Peyer's patch (tissue), 4 donors: ENCODE measurements at places on chromosomes 3 and 15. TPM values are rescaled to one million over a fixed set of nuclear protein-coding genes. Genes with fewer than 3 reads are reported as not detected.

GRCh38 chr15:77028451-77029165 is 33.7 kb downstream of the PSTPIP1 start:
- H3K4me3 ChIP-seq, result peak overlapping the region; percentile 15
- H3K27ac ChIP-seq, result no peak overlapping the region
- no peaks in the 10 kb centered on the region for H3K4me1 ChIP-seq

- no peak for DNase-seq
- no peak overlapping the region for H3K4me3 ChIP-seq
- H3K36me3 ChIP-seq, result no peaks in the 10 kb centered on the region
Observed at GRCh38 chr3:159252772-159253384, 451.0 kb downstream of the MFSD1 start.

DNA sequence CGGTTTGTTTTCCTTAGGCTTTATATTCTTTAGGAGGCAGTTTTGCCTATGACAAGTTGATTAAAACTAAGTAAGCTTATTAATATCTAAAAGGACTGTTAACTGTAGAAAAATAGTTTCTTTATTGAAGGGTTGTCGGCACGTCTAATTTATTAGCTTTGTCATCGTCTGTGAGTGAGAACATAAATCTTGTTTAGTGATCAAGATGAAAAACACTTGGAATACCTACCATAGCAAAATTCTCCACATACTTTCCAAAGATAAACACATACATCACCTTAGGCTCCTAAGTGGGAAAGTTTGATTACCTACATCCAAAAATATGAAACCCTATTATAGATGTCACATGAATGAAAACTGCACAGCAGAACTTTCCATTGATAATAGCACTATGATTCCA is 139.1 kb upstream of the BNIP2 start:
- no peaks in the 10 kb centered on the region for H3K4me1 ChIP-seq
- H3K36me3 ChIP-seq, result no peaks in the 10 kb centered on the region
- DNase-seq, result no peak

P4HTM gene
- total RNA-seq, result 65.2 TPM

- DNase-seq, result no peak
- H3K27ac ChIP-seq, result no peak overlapping the region
- no peaks in the 10 kb centered on the region for H3K36me3 ChIP-seq
- no peak overlapping the region for H3K4me3 ChIP-seq
Observed at GRCh38 chr15:95897651-95898050, 432.8 kb upstream of the NR2F2 start.

PRICKLE2 gene
- 3.5 TPM for total RNA-seq

DNA sequence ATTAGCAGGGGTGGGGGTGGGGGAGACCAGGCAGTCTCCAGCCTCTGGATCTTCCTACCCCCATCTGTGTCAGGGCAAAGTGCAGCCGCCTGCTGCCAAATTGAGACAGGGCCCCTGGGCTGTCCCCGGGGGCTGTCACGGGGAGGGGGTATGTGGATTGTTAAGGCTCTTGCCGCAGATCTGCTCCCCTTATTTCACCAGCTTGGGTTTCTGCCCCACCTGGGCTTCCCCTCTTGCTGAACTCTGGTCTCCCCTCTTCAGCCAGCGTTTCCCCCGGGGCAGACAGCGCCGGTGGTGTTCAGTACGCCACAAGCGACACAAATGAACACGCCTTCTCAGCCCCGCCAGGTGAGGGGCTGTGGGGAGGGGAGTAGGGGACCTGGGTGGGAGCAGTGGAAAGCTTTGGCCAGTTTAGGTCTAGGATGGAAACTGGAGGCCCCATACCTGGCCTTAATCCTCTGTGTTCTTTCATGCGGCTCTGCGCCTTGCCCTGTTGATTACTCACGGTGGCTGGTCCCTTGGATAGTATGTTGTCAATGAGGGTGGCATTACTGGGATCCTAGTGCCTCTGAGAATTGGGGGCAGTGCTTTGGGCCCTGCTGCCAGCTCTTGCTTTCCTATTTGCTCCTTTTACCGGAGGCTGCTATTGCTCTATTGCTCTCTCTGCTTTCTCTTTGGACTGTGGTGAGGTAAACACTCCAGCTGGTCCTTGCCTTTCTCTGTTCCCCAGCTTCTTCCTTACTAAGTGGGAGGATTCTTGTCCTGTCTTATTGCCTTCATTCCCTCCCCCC is 1.7 kb downstream of the EIF4G1 start:
- no peaks in the 10 kb centered on the region for H3K27me3 ChIP-seq
- H3K36me3 ChIP-seq, result no peaks in the 10 kb centered on the region
- no peak for DNase-seq
- peak overlapping the region; percentile 86 for H3K4me3 ChIP-seq

IGSF11 gene
- total RNA-seq, result not detected

CADPS gene
- total RNA-seq, result 8.2 TPM

SPRED1 gene
- total RNA-seq, result 26.0 TPM

DNA sequence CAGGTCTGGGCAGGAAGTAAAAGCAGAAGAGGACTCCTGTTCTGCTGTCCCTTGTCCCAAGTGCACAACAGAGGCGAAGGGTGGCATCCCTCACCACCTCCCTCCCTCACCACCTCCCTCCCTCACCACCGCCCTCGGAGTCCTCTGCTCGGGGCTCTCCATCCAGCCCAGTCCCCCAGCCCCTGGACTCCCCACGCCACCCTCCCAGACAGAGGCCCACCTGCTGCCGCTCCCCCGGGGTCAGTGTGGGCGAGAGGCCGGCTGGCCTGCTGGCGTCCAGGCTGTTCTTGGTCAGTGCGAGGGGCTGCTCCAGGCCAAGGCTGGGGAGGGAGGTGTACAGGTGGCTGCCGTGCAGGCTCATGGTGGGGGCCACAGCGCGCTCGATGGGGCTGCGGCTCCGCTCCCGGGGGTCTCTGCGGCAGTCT is 79.1 kb downstream of the VGLL4 start:
- H3K4me3 ChIP-seq, result no peak overlapping the region
- no peaks in the 10 kb centered on the region for H3K36me3 ChIP-seq
- peaks cover 6% of the 10 kb centered on the region for H3K4me1 ChIP-seq
- DNase-seq, result no peak
- H3K27me3 ChIP-seq, result no peaks in the 10 kb centered on the region

DNA sequence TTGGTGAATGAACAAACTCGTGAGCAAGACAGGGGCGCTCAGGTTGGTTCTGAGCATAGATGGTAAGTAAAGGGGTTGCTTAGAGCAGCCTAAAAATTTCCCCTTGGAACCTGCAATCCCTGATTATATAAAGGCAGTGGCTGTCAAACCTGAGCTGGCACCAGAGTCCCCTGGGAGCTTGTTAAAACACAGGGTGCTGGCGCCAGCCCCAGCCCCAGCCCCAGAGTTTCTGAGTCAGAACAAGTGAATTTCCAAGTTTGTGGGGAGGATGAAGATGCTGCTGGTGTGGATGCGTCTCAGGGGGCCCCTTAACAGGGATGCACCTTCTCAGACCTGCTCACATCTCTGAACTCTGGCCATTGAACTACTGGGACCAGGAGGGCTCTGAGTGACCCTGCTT is 48.2 kb downstream of the FEM1B start:
- no peaks in the 10 kb centered on the region for H3K27me3 ChIP-seq
- no peaks in the 10 kb centered on the region for H3K36me3 ChIP-seq
- H3K4me3 ChIP-seq, result no peak overlapping the region
- no peaks in the 10 kb centered on the region for H3K4me1 ChIP-seq

- peak overlapping the region; percentile 42 for H3K27ac ChIP-seq
- H3K4me1 ChIP-seq, result no peaks in the 10 kb centered on the region
- H3K27me3 ChIP-seq, result no peaks in the 10 kb centered on the region
- H3K4me3 ChIP-seq, result no peak overlapping the region
- no peak for DNase-seq
Observed at GRCh38 chr3:196985298-196985697, 16.7 kb upstream of the PIGZ start.

DNA sequence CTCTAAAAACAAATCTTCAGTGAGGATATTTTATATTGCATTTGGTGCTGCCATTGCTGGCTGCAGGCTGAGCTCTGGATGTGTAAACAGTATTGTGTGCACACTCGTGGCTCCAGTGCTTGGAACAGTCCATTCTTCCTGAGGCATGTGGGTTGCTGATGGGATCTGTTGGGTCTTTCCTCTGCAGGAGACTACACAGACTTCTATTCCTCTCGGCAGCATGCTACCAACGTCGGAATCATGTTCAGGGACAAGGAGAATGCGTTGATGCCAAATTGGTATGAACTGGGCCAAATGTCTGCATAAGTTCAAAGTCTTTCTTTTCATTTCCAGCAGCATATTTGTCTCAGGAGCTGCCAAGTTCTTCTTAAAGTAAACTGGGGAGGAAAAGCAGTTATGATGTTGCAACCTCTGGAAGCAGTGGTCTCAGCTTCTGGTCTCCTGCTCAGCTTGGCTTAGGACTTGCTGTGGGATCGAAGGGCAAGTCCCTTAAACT is 9.3 kb downstream of the FAH start:
- no peak overlapping the region for H3K27ac ChIP-seq
- DNase-seq, result no peak
- H3K27me3 ChIP-seq, result no peaks in the 10 kb centered on the region

- no peaks in the 10 kb centered on the region for H3K27me3 ChIP-seq
- no peaks in the 10 kb centered on the region for H3K36me3 ChIP-seq
- no peak for DNase-seq
- H3K4me1 ChIP-seq, result no peaks in the 10 kb centered on the region
- no peak overlapping the region for H3K27ac ChIP-seq
Observed at GRCh38 chr3:128222796-128223385, 69.6 kb downstream of the EEFSEC start.

DNA sequence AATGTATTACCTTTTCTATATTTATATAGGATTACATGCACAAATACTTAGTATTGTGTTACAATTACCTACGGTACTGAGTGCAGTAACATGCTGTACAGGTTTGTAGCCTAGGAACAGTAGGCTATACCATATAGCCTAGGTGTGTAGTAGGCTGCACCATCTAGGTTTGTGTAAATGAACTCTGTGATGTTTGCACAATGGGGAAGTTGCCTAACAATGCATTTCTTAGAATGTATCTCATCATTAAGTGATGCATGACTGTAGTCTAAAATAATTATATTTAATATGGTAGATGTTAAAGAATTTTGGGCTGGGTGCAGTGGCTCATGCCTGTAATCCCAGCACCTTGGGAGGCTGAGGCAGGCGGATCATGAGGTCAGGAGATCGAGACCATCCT is 281.0 kb downstream of the KLF13 start:
- no peaks in the 10 kb centered on the region for H3K4me1 ChIP-seq
- no peak overlapping the region for H3K27ac ChIP-seq
- no peaks in the 10 kb centered on the region for H3K27me3 ChIP-seq
- H3K36me3 ChIP-seq, result no peaks in the 10 kb centered on the region
- H3K4me3 ChIP-seq, result no peak overlapping the region

PRTG gene
- 6.6 TPM for total RNA-seq

DNA sequence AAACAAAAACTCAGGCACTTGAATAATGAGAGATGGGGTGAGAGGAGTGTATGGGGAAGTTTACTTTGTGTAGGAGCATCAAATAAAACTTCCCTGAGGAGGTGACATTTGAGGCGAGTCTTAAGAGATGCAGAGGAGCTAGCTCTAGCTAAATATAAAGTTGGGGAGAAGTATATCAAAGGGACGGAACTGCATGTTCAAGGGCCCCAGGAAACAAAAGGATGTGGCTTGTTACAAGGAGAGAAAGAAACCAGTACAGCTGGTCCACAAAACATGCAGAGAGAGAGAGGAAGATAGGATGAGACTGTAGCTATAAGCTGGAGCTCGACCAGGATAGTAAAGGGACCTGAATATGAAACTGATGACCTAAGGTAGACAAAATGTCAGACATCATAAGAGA is 17.6 kb downstream of the FEZF2 start:
- H3K27me3 ChIP-seq, result no peaks in the 10 kb centered on the region
- DNase-seq, result no peak
- H3K4me3 ChIP-seq, result no peak overlapping the region
- H3K4me1 ChIP-seq, result no peaks in the 10 kb centered on the region
- no peak overlapping the region for H3K27ac ChIP-seq

ESYT3 gene
- 0.35 TPM for total RNA-seq

- no peaks in the 10 kb centered on the region for H3K4me1 ChIP-seq
- peak overlapping the region; percentile 43 for H3K4me3 ChIP-seq
- H3K27ac ChIP-seq, result no peak overlapping the region
- DNase-seq, result no peak
- no peaks in the 10 kb centered on the region for H3K27me3 ChIP-seq
Observed at GRCh38 chr3:194296454-194297263, 54.5 kb downstream of the CPN2 start.

DNA sequence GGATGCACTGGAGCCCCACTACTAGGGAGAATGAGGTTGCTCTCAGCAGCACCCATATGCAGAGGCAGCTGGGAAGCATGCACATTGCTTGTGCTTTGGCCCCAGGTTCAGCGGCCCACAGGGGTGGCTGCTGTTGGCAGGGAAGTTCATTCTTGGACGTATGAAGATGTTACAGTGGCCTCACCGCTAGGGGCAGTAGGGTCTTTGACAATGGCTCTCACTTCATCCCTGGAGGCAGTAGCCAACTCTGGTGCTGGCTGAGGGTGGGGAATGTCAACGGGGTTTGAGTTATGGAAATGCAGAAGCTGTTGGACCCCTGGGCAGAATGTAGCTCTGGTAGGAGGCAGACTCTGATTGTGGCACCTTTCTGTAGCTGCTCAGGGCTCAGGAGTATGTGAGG is 279.9 kb downstream of the SCAPER start:
- H3K4me3 ChIP-seq, result no peak overlapping the region
- no peaks in the 10 kb centered on the region for H3K4me1 ChIP-seq
- DNase-seq, result no peak
- H3K27ac ChIP-seq, result no peak overlapping the region

GRCh38 chr3:7581831-7582230 is 720.9 kb downstream of the GRM7 start:
- no peak for DNase-seq
- no peak overlapping the region for H3K4me3 ChIP-seq
- H3K27me3 ChIP-seq, result no peaks in the 10 kb centered on the region
- no peaks in the 10 kb centered on the region for H3K36me3 ChIP-seq
- H3K27ac ChIP-seq, result no peak overlapping the region
- H3K4me1 ChIP-seq, result no peaks in the 10 kb centered on the region

DMXL2 gene
- total RNA-seq, result 34.7 TPM

CLDN16 gene
- not detected for total RNA-seq

DNA sequence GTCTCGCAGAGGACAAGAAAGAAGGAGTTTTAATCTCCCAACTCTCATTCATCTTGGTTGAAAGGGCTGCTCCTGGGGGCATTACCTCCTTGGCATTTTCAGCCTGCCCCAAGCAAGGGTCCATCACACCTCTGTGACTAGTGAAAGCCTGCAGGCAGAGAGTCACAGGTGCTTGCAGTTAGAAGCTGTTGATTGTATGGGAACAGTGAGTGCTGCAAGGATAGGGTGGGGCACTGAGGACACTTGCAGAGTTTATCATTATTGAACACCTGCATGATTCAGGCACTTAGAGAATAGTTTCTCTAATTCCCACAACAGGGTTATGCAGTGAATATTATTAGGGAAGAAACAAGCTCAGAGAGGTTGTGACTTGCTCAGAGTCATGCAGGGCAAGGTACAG is 41.7 kb upstream of the IGF2BP2 start:
- DNase-seq, result peak; percentile 54
- no peak overlapping the region for H3K4me3 ChIP-seq
- no peaks in the 10 kb centered on the region for H3K27me3 ChIP-seq
- H3K36me3 ChIP-seq, result no peaks in the 10 kb centered on the region

GRCh38 chr3:190012314-190012782 is 108.3 kb downstream of the P3H2 start:
- no peaks in the 10 kb centered on the region for H3K36me3 ChIP-seq
- no peaks in the 10 kb centered on the region for H3K4me1 ChIP-seq
- no peak for DNase-seq
- H3K4me3 ChIP-seq, result no peak overlapping the region

GRCh38 chr3:146086211-146086610 is 74.8 kb downstream of the PLOD2 start:
- H3K27ac ChIP-seq, result no peak overlapping the region
- no peaks in the 10 kb centered on the region for H3K27me3 ChIP-seq
- no peak overlapping the region for H3K4me3 ChIP-seq
- no peaks in the 10 kb centered on the region for H3K4me1 ChIP-seq

SAMD7 gene
- not detected for total RNA-seq

CLRN1 gene
- total RNA-seq, result not detected

KLHL24 gene
- total RNA-seq, result 57.2 TPM

FEZF2 gene
- not detected for total RNA-seq

LMAN1L gene
- not detected for total RNA-seq

SI gene
- 1,078 TPM for total RNA-seq

EPHB1 gene
- total RNA-seq, result 3.2 TPM
